ENCODE measurements at places on chromosomes 6 and 20. TPM values are rescaled to one million over a fixed set of nuclear protein-coding genes. Genes with fewer than 3 reads are reported as not detected.

GRCh38 chr20:13205848-13206434, 15.1 kb upstream of the ISM1 start:
- no peak for DNase-seq

DNA sequence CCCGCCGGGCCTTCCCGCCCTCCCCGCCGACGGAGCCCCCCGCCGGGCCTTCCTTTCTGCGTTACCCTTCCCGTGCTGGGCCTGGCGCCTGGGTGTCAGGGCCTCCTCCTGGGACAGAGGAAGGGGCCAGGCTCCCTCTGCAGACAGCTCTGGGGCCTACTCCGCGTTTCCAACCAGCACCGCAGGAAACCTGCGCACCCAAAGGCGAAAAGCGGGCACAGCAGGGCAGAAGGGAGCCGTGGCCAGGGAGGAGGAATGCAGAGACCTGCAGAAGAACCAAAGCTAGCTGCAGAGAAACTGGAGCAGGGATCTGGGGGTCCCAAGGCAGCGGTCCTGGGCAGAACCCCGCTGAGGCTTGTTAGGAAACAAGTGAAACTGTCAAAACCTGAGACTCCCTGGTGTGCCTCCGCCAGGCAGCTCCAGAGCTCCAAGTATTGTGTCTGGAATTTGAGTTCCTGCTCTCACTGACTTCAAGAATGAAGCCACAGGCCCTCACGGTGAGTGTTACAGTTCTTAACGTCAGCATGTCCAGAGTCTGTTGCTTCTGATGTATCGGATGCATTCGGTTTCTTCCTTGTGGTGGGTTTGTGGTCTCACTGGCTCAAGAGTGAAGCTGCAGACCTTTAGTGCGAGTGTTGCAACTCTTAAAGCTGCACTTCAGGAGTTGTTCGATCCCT, 33.3 kb downstream of the IRF4 start:
- no peak for DNase-seq

DNA sequence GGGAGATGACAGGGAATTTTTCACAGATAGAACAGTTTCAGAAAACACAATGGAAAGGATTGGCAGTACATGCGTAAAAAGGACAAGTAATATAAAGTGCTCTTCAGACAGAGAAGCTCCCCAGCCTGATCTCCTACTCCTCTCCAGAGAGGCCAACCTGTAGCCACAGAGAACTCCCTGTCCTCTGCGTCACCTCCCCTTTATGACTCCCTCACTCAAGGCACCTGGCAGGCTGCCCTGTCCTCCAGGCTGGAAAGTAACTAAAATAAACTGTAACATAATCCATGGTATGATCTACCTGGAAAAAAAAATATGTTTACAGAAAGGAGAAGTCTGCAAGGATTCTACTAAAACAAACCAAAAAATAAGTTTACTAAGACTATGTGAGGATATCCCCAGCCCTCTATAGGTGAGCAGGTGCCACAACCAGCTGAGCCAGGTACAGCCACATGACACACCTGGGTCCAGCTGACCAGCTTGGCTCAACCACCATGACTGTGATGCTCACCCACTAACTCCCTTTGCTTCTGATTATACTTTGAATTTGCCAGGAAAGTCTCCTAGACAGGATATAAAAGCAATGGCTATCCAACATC, 29.2 kb downstream of the MBOAT1 start:
- peak; percentile 82 for DNase-seq

DNA sequence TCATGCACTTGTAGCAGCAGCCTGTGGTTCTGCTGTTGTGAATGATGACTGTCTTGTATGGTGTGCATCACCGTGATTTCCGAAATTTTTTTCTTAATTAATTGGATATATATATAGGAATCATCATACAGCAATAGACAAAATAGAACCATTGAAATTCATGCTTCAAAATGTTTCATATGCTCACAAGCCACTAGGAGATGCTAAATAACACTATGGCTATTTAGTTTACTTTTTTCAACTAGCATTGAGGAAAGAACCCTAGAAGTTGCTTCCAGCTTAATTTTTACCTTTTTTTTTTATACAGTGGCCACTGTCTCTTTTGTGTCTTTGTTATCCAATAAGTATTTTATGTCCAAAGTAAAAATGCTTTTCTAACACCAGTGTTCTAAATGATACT, 485.4 kb downstream of the CDKAL1 start:
- no peak for DNase-seq

FRK gene
- 1.4 TPM for polyA plus RNA-seq

ME1 gene
- polyA plus RNA-seq = 7.0 TPM

DNA sequence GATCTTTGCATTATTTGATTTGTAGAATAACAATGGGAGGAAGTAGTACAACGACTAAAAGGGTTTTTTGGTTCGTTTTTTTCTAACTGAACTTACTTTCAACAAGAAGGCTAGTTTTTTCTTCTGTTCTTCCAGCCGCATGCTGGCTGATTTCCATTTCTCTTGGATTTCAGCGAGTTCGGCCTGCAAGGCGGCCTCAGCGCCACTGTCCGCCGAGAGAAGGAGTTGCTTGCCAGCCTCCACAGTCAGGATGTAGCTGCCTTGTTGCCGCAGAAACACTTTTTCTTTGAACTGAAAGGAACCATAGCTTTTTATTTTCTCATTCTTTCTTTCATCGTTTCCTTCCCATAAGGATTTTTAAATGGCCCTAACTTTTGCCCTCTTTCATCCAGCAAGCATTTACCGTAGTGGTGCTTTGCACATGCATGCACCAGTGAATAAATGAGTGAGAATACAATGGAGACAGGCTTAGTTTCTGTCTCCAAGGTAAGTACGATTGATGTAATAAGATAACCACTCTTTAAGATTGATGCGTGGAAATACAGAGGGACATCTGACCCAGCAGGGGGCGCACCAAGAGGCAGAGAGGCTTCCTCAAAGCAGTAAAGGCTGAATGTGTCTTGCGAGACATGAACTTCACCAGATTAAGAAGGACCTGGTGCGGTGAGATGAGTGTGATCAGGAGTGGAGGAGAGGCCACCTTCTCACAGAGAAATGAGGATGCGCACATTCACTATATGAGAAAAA, 398.8 kb downstream of the ESR1 start:
- no peak for DNase-seq

DNA sequence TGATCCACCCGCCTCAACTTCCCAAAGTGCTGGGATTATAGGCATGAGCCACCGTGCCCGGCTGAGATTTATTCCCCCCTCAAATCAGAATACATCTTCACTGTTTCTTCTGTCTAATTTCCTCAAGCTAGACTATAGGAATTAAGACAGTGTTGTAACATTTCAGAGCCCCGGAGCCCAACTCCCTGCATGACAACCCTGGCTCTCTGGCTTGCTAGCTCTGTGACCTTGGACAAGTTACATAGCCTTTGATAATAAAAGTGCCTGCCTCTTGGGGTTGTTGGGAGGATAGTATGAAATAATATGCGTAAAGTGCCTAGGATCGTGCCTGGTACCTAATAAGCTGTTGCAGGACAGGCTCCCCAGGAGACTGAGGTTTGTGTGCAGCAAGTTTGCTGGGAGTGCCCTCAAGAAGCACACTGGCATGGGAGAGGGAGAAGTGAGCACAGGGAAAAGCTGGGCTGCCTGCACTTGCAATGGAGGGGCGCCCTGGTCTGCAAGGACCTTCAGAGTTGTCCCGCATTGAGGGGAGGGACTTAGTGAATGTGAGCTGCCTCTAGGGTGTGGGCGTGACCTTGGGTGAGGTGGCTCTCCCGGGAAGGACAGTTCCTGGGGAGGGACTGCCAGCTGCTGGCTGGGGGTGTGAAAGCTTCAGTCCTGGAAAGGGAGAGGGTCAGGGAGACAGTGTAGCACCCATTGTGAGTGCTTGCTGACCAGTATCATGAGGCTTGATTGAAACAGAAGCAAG, 43.4 kb downstream of the TAF8 start:
- DNase-seq = peak; percentile 57

- no peak for DNase-seq
Observed at GRCh38 chr20:32240205-32240604, 32.5 kb downstream of the POFUT1 start.

- DNase-seq = no peak
Observed at GRCh38 chr6:97312241-97312640, 29.2 kb upstream of the MMS22L start.

- no peak for DNase-seq
Observed at GRCh38 chr6:5054245-5054873, 30.8 kb upstream of the PPP1R3G start.

GRCh38 chr6:157985378-157986155, 3.9 kb downstream of the SYNJ2 start:
- no peak for DNase-seq

LAMA2 gene
- polyA plus RNA-seq = 85.0 TPM

LY6G5C gene
- polyA plus RNA-seq = 3.0 TPM

VSTM2L gene
- polyA plus RNA-seq = 10.7 TPM

VGLL2 gene
- 0.23 TPM for polyA plus RNA-seq

DNA sequence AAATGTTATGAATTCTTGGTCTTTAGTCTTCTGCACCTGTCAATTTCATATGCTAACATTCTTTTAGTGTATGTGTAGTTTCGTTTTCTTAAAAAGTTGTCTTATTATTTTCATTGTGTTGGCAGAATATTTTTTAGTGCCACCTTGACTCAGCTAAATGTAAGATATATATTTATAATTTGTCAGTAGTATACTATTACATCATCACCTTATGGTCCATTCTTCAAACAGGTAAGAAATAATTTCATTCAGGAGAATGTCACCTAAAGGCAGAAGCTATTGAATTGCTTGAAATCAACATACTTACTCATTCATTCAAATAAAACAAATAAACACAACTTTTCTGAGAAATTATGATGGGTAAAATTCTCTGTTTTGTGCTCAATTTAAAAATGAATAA, 3.5 kb upstream of the STXBP5 start:
- DNase-seq = no peak

GRCh38 chr20:23645575-23645974, 7.8 kb upstream of the CST3 start:
- DNase-seq = no peak

- no peak for DNase-seq
Observed at GRCh38 chr6:85461798-85462170, 11.9 kb downstream of the NT5E start.

RIPOR2 gene
- polyA plus RNA-seq = 1.9 TPM

DNA sequence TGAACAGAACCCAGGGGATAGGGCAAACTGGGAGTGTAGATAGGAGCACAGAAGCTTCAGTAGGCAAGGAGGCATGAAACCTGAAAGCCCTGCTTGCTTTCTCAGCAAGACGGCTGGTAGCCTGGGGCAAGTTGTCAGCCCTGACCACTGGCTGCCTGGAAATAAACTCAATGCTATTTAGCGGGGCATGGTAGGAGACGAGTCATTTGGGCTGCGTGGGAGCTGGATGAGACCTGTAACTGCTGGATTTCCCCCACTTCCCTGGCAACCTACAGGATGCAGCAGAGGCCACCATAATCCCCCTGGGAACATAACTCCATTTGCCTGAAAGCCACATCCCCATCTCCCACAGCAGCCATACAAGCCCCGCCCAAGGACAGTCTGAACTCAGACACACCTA, 332.6 kb upstream of the TBX18 start:
- no peak for DNase-seq

- DNase-seq = no peak
Observed at GRCh38 chr6:132872923-132873322, 58.6 kb downstream of the RPS12 start.

GRCh38 chr20:32808438-32808837, 11.3 kb upstream of the MAPRE1 start:
- no peak for DNase-seq

DNA sequence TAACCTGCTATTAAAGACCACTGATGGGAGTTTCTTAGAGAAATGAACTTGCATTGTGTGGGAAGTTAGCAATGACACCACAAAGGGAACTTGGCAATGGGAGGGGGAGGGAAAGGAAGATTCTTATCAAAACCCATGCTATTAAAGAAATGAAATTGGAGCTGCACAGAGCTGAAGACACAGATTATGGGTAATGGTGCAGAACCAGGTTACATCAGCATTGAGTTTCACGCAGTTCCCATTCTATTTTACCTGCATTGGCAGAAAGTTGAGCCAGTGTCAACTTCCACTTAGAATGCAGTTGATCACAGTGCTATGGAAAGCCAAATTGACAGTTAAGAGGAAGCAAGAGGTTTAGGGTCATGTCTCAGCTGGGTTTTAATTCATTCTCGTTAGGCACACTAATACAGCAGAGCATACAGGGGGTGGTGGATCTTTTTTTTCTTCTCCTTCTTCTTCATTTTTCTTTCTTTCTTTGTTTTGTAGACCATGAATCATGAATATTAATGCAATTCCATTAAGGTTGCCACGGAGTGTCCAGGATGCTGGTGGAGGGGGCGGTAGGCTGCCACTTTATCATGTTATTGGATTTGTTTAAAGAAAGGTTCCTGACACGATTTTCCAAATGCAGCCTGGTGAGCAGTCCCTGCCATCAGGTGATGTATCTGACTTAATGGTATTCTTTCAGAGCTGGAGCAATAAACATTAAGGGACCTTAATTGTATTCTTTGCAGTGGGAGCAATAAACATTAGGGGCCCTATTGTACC, 1092.0 kb upstream of the MAP3K7 start:
- DNase-seq = no peak

FAM217A gene
- not detected for polyA plus RNA-seq

- no peak for DNase-seq
Observed at GRCh38 chr6:74402781-74403180, 706.8 kb downstream of the CD109 start.

TTK gene
- 0.12 TPM for polyA plus RNA-seq

- no peak for DNase-seq
Observed at GRCh38 chr6:163806755-163807499, 392.4 kb downstream of the QKI start.

GRCh38 chr6:39824030-39824926, 32.1 kb downstream of the DAAM2 start:
- no peak for DNase-seq

TREML1 gene
- polyA plus RNA-seq = not detected

OXT gene
- polyA plus RNA-seq = not detected

DNA sequence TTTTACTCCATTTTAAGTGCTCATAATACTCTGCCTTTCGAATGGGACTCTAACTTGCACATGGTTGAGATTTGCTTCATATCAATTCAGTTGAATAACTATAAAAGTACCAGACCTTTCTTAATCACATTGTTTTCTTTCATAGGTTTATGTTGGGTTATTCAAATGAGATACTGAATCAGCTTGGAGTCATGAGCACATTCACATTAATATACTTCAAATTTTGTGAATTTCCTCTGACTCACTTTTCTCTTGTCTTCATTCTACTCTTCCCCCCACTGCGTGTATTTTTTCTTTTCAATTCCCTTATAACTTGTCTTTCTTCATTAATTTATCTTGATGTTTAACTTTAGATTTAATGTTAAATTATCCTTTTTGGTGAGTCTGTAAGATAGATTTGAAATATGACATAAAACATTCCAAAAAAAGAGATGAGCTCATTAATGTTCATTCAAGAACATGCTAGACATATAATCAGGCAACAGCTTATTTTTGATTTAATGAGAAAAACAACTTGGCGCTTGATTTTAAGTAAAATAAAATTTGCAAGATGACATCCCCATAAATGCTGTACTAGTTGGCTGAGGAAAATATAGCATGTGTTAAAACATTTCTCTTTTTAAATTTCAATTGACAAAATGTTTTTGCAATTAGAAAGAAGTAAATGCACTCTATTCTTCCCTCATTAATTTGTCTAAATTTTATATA, 736.0 kb downstream of the CD109 start:
- DNase-seq = no peak
